ENCODE measurements at places on chromosomes 6 and 20. TPM values are rescaled to one million over a fixed set of nuclear protein-coding genes. Genes with fewer than 3 reads are reported as not detected.

DNA sequence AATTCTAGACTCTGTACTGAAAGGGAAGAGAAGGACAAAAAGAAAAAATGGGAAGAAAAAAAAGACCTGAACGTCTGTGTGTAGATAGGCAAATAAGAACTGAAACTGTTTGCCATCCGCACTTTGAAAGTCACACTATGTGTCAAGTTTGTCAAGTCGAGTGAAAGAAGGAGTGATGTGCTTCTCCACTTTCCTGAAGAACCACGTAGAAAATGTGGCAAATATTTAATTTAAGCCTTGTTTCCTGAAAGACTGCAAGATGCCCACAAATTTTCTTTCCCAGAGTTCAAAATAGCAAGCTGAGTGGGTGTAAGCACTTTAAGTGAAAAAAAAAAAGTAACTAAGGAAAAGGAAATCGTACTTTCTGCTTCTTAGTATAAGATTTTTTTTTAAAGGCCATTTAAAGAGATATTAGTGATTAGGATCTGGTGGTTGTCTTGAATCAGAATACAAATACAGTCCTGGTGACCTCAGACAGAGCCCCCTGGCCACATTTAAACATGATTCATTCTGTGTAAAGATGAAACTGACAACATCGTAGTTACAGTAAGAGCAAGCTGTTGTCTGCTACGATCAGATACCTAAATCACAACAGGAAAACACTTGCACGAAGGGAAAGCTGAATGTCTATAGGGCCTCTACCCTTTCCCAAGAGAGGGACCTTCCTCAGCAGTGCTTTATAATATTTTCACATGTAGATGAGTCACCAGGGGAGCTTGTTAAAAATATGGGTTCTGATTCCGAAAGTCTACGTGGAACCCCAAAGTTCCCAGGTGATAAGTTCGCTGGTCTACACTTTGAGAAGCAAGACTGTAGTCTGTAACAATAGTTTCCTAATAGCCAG is 102.3 kb downstream of the HIVEP2 start:
- no peak for DNase-seq

GRCh38 chr20:8228315-8228714 is 96.2 kb downstream of the PLCB1 start:
- DNase-seq: peak; percentile 41

GRCh38 chr6:80174900-80175572 is 68.6 kb downstream of the BCKDHB start:
- no peak for DNase-seq

GRCh38 chr6:161200610-161201370 is 73.1 kb downstream of the AGPAT4 start:
- DNase-seq: no peak

- no peak for DNase-seq
Measured at GRCh38 chr6:48928937-48929336, 534.1 kb downstream of the MMUT start.

DNA sequence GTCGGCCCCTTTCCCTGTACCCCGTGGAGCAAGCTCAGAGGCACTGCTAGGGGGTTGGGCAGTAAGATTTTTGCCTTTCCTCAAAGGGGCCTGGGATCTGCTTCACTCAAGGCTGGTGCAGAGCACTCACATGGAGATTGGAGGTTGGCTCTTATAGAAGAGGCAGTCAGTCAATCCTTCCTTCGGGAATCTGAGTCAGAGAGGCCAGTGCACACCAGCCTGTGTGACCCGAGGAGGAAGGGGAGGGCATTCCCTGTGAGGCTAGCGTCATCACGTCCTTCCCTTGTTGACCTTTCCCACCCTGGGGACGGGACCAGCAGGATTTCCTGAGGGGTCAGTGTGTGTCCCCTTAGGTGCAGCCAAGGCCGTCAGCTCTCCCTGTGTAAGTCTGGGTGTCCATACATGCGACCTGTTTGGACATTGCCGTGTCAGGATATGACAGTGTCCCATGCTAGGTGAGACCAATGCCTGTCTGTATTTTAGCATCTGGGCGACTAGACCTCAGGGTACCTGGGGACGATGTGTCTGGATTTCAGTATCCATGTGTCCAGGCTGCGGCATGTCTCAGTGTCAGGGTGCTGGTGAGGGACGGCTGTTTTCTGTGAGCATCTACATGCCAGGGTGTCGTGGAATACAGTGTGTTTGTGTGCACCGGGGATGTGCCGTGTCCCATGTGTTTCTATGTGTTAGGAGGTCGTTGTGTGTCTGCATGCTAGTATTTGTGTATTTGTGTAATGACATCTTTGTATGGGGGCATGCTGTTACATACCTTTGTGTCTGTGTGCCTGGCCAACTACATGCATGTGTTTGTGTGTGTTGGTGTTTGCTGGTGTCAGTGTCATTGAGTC is 2.8 kb upstream of the ZNF512B start:
- no peak for DNase-seq

DNA sequence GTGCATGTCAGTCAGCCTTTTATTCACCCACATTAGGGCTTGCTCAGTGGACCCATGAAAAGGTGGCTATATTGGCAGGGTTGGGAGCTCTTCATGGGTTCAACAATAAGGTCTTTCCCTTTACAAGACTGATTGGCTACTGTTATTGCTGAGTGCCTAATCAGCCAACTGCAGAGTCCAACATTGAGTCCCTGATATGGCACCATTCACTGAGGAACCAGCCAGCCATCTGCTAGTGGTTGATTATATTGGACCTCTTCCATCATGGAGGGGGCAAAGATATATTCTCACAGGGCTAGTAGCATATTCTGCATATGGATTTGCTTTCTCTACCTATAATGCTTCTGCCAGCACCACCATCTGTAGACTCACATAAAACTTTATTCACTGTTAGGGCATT is 69.9 kb downstream of the CDKAL1 start:
- no peak for DNase-seq

DNA sequence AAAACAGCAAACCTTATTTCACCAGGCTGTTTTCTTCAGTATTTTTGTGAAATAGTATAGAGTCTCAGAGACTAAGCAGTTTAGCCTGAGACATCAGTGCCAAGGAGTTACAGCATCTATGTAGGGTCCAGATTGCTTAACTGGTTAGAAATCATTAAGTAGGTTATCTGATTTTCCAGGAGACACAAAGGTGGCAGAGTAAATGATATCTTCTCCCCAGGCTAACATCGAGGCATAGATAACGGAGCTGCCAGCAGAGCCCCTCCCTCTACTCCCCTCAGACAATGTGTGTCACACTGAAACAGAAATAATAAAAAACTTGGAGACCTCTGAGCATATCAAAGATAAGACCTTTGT is 473.0 kb upstream of the CITED2 start:
- no peak for DNase-seq

GRCh38 chr20:53448875-53449274 is 144.8 kb downstream of the ZNF217 start:
- DNase-seq: no peak

- no peak for DNase-seq
Measured at GRCh38 chr20:37331060-37331857, 14.7 kb upstream of the SRC start.

- DNase-seq: no peak
Measured at GRCh38 chr6:35044145-35044745, 96.9 kb downstream of the TCP11 start.

DNA sequence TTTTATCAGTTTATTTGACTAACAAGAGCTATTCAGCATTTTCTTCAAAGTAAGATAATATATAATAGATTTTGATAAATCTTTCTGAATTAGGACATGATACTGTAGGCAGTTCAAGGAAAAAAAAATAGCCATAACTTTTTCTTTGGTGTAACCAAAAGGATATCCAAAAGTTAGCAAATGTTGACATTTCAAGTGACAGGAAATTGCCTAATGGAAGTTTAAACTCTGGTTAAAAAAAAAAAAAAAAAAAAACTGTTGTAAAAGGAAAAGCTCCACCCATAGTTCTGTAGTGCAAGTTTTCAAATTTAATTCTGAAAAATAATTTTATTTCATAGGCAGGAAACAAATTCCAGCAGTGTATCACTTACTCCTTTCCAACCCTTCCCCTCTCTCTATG is 18.8 kb downstream of the HEBP2 start:
- DNase-seq: no peak

DNA sequence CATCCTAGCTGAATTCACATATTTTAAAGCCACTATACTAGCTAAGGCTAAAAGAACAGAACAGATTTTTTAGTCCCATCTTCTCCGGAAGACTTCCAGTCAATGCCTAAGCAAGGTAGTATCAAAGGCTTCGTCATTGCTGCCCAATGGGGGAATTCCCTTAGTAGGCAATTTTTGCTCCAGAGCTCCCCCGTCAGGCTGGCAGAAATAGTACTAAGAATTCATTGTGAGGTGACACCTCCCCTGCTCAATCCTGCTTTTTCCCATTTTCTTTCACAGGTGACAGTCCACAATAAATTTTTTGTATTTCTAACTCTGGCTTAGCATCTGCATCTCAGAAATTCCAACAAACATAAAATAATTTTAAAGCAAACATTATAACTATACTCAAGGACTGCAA is 52.8 kb upstream of the SRSF6 start:
- DNase-seq: no peak

- no peak for DNase-seq
Measured at GRCh38 chr6:89895276-89895874, 1.1 kb downstream of the GJA10 start.

Gene PDYN
- not detected for total RNA-seq

Gene FOXS1
- total RNA-seq: 0.25 TPM

Gene CCN6
- not detected for total RNA-seq

Gene HCRTR2
- total RNA-seq: not detected

Gene MTCH1
- 79.6 TPM for total RNA-seq

Gene RBPJL
- total RNA-seq: not detected

Gene C20orf96
- total RNA-seq: 2.2 TPM

Gene NKX2-4
- total RNA-seq: not detected

Gene GHRH
- total RNA-seq: not detected

Gene PACRG
- 3.7 TPM for total RNA-seq

Data from liver (tissue), 10 donors.